ENCODE measurements at places on chromosomes 16 and 17.

DNA sequence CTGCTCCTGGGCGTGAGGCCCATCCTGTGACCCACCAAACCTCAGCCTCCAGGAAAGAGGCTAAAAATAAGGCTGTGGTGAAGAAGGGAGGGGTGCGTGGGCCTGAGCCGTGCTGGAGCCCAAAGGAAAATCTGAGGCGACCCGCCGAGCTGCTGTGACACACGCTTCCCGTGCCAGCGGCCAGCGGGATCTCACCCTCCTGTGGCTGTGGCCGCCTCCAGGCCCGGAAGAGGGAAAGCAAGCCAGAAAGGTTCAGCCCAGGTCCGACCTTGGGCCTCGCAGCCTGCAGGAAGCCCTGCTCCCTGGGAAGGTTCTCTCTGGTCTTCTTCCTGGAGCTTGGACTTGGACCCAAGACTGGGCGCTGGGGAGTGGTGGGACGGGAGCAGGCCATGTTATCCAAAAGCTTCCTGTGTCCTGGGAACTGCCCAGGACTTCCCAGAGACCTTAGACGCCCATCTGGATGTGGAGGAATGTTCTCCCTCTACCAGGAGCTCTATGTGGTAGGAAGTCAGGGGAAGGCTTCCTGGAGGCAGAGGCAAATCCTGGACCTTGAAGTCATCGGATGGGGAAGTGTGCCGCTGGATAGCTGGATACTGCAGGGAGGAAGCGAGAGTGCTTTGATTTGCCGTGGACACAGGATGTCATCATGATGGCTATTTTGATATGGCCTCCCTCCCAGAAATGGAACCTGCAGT, 11.4 kb downstream of the SPNS2 start:
- DNase-seq = no peak

- DNase-seq = no peak
Measured at GRCh38 chr17:32914181-32914580, 13.8 kb upstream of the TMEM98 start.

GRCh38 chr17:27106347-27106981, 187.4 kb upstream of the WSB1 start:
- no peak for DNase-seq

DNA sequence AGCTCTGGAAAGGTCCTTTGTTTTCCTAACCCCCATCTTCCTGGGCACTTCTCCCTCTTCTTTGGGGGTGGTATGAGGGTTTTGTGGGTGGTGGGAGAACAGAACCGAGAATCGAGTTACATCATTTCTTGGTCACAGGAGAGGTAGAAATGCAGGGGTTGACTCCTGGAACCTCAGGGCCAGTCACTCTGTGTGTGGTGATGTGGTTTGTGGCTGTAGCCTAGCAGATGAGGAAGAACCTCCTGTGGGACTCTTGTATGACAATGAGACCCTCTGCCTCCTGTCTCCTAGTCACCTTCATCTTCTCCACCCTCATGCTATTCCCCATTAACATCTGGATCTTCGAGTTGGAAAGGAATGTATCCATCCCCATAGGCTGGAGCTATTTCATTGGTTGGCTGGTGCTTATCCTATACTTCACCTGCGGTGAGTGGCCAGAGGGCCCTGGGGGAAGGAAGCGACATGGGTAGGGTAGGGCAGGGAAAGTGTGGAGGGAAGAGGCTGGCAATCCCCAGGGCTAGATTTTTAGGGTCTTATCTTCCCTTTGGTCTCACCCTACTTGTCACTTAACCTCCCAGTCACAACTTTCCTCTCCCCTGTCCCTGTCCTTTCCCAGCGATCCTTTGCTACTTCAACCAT, 5.5 kb downstream of the ODF4 start:
- no peak for DNase-seq

DNA sequence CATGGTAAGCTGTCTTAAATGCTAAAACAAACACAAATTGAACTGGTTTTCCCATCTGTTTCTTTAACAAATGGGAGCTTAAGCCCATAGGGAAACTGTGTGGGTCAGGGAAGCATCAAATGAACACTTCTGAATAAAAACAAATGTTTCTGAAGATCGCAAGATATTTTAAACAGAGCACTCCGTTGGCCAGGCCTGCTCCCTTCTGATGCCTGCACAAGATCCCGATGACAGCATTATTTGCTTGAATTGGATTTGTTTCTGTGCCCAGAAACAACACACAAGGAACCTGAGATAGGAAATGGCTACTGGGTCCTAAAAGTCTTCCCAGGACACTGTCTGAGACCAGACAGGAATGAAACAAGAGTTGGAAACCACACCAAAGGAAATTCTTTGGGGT, 425.8 kb upstream of the ZFHX3 start:
- DNase-seq = no peak

- DNase-seq = no peak
Measured at GRCh38 chr16:66334853-66335574, 31.5 kb upstream of the CDH5 start.

DNA sequence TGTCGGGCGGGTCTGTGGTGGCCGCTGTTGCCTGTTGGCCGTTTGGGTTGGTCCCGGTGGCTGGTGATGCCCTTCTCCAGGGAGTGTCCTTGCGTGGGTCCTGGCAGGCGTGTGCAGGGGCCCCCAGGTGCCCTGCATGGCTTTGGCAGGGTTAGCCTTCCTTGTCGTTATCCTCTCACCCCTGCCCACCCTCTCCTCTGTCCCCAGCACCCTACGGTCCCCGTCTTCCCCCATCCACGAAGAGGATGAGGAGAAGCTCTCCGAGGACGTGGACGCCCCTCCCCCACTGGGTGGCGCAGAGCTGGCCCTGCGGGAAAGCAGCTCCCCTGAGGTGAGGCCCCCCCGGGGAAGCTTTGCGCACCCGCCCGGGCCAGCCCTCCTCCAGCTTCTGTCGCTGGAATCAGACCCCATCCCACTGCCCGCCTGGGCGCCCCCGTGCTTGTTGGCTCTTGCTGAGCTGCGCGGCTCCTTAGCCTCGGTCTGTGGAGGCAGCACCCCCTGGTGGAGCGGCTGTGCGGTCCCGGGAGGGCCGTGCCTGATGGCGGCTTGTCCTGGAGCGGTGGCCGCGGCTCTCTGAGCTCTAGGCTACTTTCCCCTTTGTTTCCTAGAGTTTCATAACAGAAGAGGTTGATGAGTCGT, 10.6 kb upstream of the NUDT16L1 start:
- DNase-seq = no peak

- DNase-seq = no peak
Measured at GRCh38 chr16:26857371-26857770, 209.4 kb upstream of the C16orf82 start.

DNA sequence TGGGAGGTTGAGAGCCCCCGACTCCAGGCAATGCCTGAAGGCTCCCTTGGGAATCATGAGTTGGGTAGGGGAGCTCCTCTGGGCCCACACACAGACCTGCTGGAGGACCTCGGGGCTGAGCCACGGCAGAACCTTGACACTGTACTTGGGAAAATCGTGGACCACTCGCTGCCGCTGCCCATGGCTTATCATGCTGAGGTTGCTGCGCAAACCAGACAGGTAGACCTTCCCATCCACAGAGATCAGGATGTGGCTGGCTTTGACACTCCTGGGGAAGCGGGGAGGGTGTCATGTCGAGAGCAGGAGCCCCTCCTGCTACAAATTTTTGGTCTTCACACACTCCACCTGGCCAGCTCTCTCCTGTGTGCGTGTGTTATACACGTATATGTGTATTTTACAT, 7.2 kb upstream of the LIMD2 start:
- DNase-seq = no peak

- DNase-seq = no peak
Measured at GRCh38 chr17:78715876-78716275, 66.2 kb downstream of the CYTH1 start.

- DNase-seq = no peak
Measured at GRCh38 chr17:34549966-34550365, 29.4 kb upstream of the TMEM132E start.

GRCh38 chr16:14139872-14140271, 68.8 kb downstream of the MRTFB start:
- no peak for DNase-seq

DNA sequence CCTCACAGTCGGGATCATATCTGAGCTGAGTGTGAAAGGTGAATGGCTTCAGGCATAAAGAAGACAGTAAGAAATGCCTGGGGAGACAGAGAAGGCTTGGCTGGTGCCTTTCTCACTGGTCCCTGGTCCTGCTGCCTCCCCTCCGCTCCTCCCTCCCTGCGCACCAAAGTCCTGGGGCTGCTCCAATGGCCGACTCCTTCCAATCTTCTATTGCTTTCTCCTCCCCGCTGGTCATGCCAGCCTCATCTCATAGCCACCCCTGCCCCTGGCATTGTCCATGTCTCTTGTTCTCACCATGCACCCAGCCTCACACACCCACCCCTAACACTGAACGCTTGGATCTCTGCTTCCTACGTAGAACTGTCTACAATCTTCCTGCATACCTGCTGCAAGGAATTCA, 18.0 kb downstream of the TLE7 start:
- no peak for DNase-seq

DNA sequence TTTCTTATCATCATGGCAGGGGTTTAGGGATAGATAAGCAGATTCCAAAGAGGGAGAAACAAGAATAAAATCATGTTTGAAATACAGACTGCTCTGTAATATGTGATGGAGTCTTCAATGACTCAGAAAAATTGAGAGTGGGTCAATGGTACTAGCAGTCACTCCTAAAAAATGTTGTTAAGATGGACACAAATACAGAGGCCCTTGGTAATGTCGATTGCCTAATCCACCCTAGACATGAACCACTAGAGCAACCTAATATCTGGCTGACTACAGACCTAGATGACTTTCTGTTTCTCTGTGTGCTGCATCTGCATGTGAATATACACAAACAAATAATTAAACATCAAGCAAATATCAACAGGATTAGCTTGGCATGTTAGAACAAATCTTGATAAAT, 135.8 kb downstream of the CDH8 start:
- no peak for DNase-seq

- no peak for DNase-seq
Measured at GRCh38 chr16:57004387-57005250, 15.3 kb downstream of the NLRC5 start.

- no peak for DNase-seq
Measured at GRCh38 chr17:61368832-61369450, 30.7 kb upstream of the TBX2 start.

DNA sequence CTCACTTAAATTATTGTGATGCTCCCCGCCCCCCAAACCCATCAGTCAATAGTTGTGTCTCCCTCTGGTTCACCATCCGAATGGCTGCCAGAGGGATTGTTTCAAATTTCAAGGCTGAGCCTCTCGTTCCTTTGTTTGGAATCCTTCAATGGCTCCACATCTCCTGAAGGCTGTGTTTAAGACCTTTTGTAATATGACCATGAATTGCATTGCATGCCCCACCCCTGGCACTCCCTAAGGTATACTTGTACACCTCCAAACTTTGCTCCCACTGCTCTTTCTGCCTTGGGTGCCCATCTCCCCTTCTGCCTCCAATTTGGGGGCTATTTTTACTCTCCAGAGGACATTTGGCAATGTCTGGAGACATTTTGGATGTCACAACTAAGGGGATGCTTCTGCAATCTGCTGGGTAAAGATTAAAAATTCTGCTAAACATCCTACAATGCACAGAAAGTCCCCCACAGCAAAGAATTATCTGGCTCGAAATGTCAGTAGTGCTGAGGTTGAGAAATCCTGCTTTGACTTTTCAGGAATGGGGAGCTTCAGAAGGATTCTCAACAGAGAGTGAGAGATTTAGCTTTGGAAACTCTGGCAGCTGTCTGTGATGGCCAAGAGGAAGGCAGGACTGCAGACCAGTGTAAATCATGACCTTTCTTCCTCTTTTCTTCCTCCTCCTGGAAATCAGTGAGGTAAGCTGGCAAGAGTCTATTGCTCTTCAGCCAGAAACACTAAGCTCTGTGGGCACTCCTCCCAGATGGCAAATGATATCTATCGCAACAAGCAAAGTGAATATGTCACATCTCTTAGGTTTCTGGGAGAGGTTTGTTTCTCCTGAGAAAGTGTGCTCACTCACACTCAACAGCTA, 8.7 kb upstream of the IL4R start:
- peak; percentile 31 for DNase-seq

GRCh38 chr16:55597928-55598327, 31.4 kb downstream of the CAPNS2 start:
- no peak for DNase-seq

DNA sequence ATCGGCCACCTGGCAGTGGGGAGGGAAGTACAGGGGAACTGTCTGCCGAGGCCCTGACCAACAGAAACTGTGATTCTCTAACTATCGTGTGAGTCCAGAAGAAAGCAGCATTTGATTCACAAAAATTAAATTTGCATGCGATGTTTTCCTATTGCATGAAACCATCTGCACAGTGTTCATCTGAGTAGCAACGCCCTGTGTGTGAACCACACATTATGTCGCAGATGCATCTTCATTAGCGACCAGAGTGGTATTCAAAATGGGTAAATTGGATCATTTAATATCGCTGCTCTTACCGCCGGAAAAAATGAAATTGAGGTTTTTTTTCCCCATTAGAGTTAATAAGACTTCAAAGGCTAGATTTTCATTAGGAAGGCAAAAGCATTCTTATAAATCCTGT, 260.6 kb downstream of the ABCC12 start:
- no peak for DNase-seq

- no peak for DNase-seq
Measured at GRCh38 chr17:5225668-5226457, 8.8 kb downstream of the SCIMP start.

GRCh38 chr17:51814521-51814920, 344.0 kb downstream of the CA10 start:
- no peak for DNase-seq

DNA sequence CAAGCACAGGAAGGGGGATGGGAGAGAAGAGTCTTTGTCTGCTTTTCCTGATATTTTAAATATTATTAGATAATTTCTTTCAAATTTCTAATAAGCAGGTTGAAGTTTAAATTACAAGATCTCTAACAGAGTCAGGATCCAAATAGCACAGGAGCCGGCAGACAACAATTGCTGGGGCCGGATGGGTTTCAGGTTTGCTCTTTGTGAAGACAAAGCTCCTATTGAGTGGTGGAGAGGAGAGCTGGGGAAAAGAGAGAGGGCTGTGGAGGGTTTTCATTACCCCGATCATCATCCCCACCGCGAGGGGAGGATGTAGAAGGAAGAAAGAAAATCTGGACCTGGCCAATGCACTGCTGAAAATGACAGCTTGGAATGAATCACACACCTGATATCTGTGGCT, 197.3 kb downstream of the SOX9 start:
- DNase-seq = no peak

- peak; percentile 63 for DNase-seq
Measured at GRCh38 chr17:41678411-41678906, 10.2 kb upstream of the EIF1 start.

DNA sequence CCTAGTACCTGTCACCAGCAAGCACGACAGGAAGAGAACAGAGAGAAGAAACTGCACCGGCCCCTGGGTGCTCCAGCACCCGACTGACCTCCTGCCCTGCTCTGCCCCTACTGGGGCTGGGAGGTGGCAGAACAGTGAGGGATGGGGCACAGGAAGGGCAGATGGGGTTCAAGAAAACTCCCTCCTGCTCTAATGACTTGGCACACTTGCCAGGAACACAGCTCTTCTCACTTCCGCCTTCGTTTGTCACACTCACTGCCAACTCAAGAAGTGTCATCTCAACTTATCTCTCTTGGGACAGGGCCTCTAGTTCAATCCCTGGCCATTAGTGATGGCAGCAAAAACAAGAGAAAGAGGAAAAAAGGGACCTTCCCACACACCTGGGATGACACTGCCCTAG, 42.7 kb upstream of the ICAM2 start:
- no peak for DNase-seq

All from GF-D8 (cell line).